Epithelial cell of proximal tubule (primary cell): ENCODE measurements at places on chromosomes 12 and 14. TPM values are rescaled to one million over a fixed set of nuclear protein-coding genes. Genes with fewer than 3 reads are reported as not detected.

DNA sequence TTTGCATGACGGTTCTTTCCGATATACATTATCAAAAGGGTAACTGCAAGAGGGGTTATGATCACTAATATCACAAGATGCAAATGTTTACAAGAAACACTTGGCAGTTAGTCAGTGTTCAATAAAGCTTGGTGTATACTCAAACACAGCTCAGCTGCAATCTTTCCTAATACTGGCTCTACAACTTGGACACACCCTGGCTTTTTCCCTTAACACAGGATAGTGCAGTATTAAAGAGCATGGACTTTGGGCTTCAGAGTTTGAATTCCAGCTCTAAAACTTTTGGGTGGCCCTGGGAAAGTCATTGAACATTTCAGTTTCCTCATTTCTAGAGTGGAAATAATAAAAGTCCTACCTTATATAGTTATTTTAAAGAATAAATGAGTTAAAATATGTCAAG is 107.0 kb downstream of the HECTD4 start:
- no peak for DNase-seq

GRCh38 chr12:101619858-101620761 is 25.3 kb downstream of the MYBPC1 start:
- no peak for DNase-seq

GRCh38 chr12:2864198-2864597 is 7.4 kb upstream of the TEX52 start:
- no peak for DNase-seq

GPR84 gene
- total RNA-seq = not detected in 2 replicates

DNA sequence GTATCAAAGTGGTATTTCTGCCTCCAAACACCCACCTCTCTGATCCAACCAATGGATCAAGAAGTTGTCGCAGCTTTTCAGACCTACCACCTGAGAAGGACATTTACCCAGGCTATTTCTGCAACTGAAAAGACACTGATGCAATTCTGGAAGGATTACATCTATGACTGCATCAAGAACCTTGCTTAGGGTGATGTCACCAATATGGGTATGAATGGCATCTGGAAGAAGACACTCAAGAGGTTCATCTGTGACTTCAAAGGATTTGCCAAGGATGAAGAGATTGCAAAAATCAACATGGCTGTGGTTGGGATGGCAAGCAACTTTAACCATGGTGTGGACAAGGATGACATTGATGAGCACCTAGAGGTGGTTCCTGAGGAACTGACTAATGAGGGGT is 154.2 kb downstream of the PCNX1 start:
- no peak for DNase-seq

GRCh38 chr12:22935501-22935900 is 310.5 kb downstream of the ETNK1 start:
- DNase-seq = no peak

DNA sequence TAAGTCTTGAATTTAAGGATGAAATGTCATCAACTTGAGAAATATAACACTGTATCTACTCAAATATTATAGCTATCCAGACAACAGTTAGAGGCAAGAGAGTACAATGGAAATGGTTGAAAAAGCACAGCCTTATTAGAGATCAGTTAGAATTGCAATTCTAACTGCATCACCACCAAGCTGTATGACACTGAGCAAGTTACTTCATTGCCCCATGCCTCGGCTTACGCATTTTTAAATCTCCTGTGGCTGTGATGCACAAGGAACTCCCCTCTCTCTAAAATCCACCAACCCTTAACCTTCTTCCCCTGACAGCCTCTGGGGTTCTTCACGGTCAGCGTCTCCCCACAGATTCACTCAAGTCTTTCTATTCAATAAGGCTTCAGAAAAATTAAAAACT is 75.1 kb downstream of the MED13L start:
- no peak for DNase-seq

FOXG1 gene
- 0.06 and 0.14 TPM in 2 replicates for total RNA-seq

SCNN1A gene
- 15.6 and 52.2 TPM in 2 replicates for total RNA-seq

DNA sequence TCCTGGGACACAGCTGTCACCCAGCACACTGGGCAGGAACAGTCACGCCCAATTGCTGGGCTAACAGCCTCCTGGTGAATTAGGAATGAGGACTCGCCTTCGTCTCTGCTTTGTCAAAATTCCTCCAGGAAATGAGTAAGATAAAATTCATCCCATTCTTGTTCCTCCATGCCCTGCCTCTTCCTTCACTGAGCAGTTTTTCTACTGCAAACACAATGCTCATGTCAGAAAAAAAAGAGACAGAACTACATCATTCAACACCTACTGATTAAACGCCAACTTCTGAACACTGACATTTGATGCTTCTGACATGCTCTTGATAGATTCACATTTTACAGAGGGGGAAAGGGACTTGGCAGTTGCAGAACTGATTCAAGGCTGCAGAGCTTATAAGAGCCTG is 37.5 kb upstream of the DTX1 start:
- DNase-seq = no peak

C12orf50 gene
- not detected in 2 replicates for total RNA-seq

DNA sequence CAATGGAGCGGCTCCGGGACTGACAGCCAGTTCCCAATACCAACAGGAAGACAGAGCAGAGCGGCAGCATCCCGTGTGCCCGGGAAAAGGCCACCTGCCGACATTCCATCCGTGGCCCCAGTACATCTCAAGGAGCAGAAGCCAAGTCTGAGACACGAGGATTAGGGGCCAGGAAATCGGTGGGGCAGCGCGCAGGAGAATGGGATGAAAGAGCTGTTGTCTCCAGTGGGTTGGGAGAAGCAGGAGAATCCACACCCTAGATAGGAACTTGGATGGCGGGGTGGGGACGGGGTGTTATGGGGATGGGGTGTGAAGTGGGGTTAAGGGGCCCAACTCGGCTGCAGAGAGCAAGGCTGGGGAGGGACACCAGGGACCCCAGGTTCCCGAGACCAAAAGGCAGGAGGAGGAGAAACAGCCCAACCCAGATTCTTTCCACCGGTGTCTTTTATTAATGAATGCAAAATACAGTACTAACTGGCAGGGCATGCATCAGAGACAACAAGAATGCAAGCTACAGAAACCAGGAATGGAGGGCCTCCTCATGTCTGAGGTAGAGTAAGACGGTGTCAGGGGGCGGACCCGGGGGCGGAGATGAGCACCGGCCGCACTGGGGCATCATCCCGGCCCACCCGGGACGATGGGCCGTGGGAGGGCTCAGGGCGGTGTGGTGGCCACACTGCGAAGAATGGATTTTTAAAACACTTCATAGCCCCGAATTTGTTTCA is 50.3 kb downstream of the BEGAIN start:
- DNase-seq = no peak

RGS6 gene
- not detected in 2 replicates for total RNA-seq

NUMB gene
- total RNA-seq = 22.2 and 23.1 TPM in 2 replicates

DNA sequence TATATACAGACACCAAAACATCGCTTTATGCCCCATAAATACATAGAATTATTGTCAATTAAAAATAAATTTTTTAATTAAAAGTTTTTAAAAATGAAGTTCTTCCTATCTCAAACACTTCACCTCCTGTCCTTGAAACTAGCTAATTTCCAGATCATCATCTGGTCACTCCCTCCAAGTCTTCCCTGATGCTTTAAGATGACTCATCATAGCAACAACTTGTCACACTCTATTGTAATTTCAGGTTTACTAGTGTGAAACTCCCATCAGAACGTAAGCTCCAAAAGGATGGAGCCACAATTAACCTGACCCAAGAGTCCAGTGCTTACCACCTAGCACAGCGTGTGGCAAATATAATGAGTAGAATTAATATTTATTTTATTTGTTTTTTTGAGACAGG is 16.3 kb downstream of the GXYLT1 start:
- DNase-seq = no peak

- no peak for DNase-seq
Observed at GRCh38 chr12:122870163-122870842, 25.6 kb downstream of the VPS37B start.

- no peak for DNase-seq
Observed at GRCh38 chr14:93078870-93079269, 36.9 kb downstream of the ITPK1 start.

GRCh38 chr12:46084666-46085631 is 94.6 kb upstream of the SCAF11 start:
- no peak for DNase-seq

DNA sequence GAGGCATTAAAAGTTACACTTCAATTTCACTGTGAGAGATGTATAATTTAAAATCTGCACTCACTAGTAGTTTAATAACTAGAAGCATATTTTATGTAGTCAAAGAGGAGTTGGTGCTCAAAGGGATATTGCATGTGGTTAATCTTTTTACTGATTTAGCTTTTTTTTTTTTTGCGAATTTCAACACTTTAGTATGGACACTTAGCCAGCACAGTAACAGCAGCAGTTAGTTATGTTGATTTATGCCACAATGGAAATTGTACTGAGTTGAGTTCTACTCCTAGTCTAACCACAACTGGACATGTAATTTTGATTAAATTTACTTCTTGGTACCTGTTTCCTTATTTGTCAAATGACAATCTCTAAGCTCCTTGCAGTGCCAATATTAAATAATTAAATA is 104.2 kb downstream of the RERG start:
- DNase-seq = no peak

DNA sequence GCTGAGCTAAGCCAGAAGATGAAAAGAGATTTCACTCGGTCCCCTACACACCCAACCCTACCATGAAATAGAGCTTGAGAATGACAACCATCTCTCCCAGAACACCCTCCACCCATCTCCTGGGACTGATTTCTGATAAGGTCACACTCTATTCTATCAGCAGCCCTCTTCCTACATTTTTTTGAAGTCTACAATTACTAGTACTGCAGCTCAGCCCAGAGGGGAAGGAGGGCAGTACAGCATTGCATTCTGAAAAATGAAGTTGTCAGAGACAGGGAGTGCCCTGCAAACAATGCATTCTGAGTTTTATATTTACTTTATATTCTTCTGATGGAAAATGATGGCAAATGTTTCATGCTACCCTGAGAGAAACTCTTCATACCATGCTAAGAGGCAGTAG is 318.5 kb downstream of the BCAT1 start:
- DNase-seq = no peak

GRCh38 chr14:88229428-88229827 is 93.6 kb downstream of the KCNK10 start:
- DNase-seq = no peak

DNA sequence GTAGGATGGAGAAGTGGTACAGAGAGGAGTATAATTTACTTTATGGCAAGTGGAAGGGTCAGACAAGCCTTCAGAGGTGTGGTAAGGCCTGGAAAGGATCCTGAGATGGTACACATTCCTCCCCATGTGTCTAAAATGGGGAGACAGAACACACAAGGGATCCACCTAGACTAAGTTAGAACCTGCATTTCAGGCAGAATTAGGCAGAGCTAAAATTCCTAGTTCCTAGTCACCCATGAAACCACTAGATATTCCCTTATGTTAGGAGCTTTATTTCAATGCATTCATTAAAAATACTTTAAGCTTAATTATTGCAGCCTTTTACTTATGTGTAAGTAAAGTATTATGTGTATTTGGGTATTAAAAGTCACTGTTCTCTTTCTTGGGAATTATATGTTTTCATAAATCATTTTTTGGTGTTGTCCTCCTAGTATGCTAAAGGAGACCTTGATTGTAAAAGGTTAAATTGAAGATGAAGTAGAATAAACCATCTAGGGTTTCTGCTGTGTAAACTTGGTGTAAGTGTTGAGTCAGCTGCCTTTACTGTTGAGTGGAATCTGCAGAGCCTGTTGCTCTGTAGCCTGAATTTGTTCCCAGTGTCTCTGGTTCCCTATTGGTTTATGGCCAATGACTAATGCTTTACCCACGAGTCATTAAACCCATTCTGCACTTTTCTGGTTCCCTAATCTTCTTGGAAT is 423.2 kb downstream of the ATP23 start:
- DNase-seq = peak; percentile 99

DNA sequence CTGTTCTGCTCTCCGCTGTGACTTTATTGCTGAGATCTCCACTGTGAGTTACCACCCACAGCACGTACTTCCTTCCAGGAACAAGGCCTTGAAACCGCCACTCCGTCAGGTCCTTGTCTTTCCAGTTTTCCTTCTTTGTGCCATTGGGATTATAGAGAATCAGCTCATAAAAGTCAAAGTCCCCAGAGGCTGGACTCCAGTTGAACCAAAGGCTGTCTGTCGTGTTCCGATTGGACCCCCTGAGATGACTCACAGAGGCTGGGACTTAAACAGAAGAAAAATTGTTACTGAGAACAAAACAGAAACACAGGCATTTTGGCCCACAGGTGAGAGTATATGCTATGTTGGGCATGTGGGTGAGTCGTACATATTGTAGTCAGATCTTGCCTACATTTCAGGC is 76.6 kb downstream of the PTPRB start:
- no peak for DNase-seq

GRCh38 chr14:65167072-65167645 is 64.8 kb upstream of the MAX start:
- DNase-seq = no peak

- DNase-seq = no peak
Observed at GRCh38 chr12:19886065-19886464, 446.8 kb downstream of the AEBP2 start.

GRCh38 chr12:116918464-116918863 is 7.7 kb downstream of the FBXW8 start:
- no peak for DNase-seq
